ENCODE measurements at places on chromosomes 5 and 9. TPM values are rescaled to one million over a fixed set of nuclear protein-coding genes. Genes with fewer than 3 reads are reported as not detected.
A peak's percentile ranks its signal among the peaks of the same experiment; 100 is the strongest.

- no peak for DNase-seq
Measured at GRCh38 chr9:100525563-100525962, 52.3 kb upstream of the CAVIN4 start.

DNA sequence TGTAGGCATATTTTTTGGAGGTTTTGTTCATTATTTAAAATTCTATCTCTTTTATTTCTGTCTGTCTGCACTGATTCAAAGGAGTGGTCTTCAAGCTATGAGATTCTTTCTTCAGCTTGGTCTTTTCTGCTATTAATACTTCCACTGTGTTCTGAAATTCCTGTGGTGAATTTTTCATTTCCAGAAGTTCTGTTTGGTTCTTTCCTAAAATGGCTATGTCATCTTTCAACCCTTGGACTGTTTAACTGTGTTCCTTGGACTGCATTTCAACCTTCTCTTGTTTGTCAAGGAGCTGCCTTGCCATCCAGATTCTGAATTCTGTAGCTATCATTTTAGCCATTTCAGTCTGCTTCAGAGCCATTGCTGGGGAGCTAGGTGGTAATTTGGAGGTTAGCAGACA is 76.3 kb downstream of the CERT1 start:
- DNase-seq, result no peak

GRCh38 chr5:66922881-66923280 is 273.7 kb downstream of the CD180 start:
- no peak for DNase-seq

DNA sequence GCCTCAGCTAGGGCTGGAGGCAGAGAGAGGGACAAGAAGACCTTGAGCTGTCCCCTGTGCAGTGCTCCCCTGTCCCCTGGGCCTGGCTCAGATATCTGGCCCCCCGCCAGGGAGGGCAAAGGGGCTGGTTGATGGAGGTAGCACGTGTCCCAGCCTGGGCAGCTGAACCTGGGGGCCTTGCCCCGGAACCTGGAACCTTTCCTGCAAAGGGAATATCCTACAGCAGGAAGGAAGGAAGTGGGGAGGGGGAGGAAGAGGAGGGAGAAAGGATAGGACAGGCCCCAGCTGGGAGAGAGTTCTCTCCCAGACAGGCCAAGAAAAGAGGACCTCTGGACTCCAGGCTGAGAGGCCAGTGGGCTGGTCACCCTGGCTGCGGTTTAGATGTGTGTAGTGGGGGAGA is 27.6 kb upstream of the PSD2 start:
- peak; percentile 63 for DNase-seq

DNA sequence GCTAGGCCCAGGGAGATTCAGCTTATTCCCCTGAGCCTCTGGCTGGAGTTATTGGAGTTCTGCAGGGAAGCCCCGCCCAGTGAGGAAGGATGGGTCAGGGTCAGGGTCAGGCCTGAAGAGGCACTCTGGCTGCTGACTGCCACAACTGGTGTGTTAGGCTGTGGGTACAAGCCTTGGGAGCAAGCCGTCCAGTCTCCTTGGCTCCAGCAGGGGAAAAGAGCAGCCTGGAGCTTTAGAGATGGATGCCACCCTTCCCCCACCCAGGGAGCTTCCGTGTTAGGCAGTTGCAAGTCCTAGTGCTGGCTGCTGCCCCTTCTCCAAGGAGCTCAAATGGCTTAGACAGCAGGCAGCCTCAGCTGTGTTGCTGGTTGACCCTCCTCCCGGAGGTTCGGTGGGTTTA is 34.4 kb upstream of the TAF11L2 start:
- DNase-seq, result no peak

DNA sequence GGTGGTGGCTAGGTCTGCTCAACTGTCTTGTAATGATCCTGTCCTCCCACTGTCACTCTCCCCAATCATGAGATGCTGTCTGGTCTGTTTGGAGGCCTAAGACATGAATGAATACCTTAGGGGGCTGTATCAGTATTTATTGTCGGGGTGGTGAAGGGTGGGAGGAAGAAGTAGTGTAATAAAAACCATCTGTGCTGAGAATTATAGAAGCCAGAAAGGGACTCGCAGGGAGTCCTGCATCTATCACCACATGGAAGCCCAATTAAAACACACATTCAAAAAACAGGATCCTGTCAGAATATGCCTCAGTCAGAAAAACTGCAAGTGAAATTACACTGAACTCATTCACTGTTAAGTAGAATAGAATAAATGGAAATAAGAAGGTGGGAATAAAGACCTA is 1134.3 kb upstream of the C9orf72 start:
- no peak for DNase-seq

GRCh38 chr5:144276034-144276822 is 105.6 kb downstream of the KCTD16 start:
- no peak for DNase-seq

DNA sequence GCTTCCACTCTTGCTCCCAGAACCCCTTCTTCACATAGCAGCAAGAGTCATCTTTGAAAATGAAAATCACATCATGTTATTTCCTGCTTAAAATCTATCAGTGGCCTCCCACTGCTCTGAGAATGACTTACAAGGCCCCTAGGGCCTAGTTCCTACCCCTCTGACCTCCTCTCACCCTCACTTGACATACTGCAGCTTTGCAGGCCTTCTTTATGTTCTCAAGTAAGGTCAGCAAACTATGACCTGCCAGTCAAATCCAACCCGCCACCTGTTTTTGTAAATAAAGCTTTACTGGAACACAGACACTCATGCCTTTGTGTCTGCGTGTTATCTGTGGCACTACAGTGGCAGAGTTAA is 185.7 kb downstream of the NR3C1 start:
- DNase-seq, result no peak

- no peak for DNase-seq
Measured at GRCh38 chr5:52786391-52786790, 1.3 kb upstream of the ITGA1 start.

GRCh38 chr5:150106674-150107426 is 20.5 kb upstream of the CSF1R start:
- no peak for DNase-seq

- no peak for DNase-seq
Measured at GRCh38 chr9:92392690-92393089, 11.7 kb downstream of the OGN start.

GRCh38 chr5:43699910-43700309 is 96.9 kb downstream of the NNT start:
- DNase-seq, result no peak

GRCh38 chr9:127629468-127630081 is 17.5 kb downstream of the STXBP1 start:
- DNase-seq, result no peak

GRCh38 chr5:179858241-179858585 is 404 bp downstream of the MRNIP start:
- no peak for DNase-seq

DNA sequence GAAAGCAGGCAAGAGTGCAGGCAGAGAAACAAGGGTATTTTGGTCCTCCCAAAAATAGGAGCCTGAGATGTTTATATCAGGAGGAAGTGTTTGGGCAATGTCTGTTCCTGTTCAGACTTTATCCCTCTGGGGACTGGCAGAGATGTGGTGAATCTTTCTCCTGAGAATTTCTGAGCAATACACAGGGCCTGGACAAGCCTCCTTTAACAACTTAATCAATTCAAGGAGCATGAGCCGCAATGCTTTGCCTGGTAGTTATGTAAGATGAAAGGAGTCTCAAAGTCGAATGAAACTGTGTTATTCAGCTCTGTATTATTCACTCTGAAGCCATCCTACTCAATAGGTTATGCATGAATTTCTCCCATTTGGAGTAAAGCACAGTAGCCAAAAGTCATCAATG is 365.6 kb downstream of the MAN2A1 start:
- no peak for DNase-seq

- peak; percentile 24 for DNase-seq
Measured at GRCh38 chr5:453725-454481, 10.9 kb downstream of the EXOC3 start.

The SEPTIN8 gene
- total RNA-seq, result 26.3 TPM

The PARP8 gene
- total RNA-seq, result 5.2 TPM

The FGD3 gene
- 2.7 TPM for total RNA-seq

The CCL27 gene
- total RNA-seq, result not detected

The QRFP gene
- not detected for total RNA-seq

The LCN15 gene
- not detected for total RNA-seq

The RFESD gene
- 5.1 TPM for total RNA-seq

The SPTAN1 gene
- 203 TPM for total RNA-seq

The COL5A1 gene
- 12.7 TPM for total RNA-seq

The GRXCR2 gene
- total RNA-seq, result 9.6 TPM

Data from Right ventricle myocardium superior (tissue), 1 donor.